Bronchial smooth muscle cell (primary cell): ENCODE measurements at places on chromosomes 2 and 18. TPM values are rescaled to one million over a fixed set of nuclear protein-coding genes. Genes with fewer than 3 reads are reported as not detected.

Gene SCYGR7
- total RNA-seq, result not detected in 2 replicates

Gene SKOR2
- not detected in 2 replicates for total RNA-seq

Gene IL1RL2
- 1.9 and 2.2 TPM in 2 replicates for total RNA-seq

Gene ANKRD30B
- under 0.01 TPM in 1 of 2 replicates, not detected in the other for total RNA-seq

Gene GCG
- not detected in 2 replicates for total RNA-seq
